Gastrocnemius medialis (tissue), 4 donors: ENCODE measurements at places on chromosomes 2 and 18. TPM values are rescaled to one million over a fixed set of nuclear protein-coding genes. Genes with fewer than 3 reads are reported as not detected.

- no peak for DNase-seq
These were observed 76.9 kb downstream of the NCK2 start for GRCh38 chr2:105821428-105822125.

GRCh38 chr2:217331523-217332416 lies 471.9 kb upstream of the TNP1 start:
- DNase-seq: no peak

DNA sequence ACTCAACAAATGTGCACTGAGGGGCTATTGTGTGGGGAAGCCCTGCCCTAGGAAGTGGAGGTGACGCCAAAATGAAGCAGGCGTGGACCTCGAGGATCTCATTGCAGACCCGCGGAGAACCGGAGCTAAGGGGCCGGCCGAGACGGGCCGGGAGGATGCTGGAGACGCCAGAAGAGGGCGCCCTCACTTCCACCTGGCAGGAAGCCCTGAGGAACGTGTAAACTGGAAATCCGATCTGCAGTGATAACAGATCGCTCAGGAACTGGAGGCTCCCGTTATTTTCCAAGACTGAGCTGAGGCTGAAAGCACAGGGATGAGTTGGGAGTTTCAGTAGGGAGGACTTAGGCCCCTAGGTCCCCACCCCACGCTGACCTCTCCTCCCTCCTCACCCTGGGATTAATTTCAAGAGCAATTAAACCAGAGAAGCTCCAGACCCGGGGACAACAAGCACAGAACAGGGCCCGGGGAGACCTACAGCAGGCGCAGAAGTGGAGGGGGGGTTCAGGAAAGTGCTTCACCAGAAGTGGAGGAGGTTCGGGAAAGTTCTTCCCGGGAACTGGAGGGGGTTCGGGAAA lies 7.7 kb upstream of the COL6A3 start:
- peak; percentile 74 for DNase-seq

- no peak for DNase-seq
These were observed 165.4 kb upstream of the SPOPL start for GRCh38 chr2:138336146-138336545.

The ABCG5 gene
- not detected for total RNA-seq

GRCh38 chr18:48580782-48581181 lies 42.0 kb downstream of the CTIF start:
- DNase-seq: no peak

The CTAGE1 gene
- not detected for total RNA-seq

The RASGRP3 gene
- total RNA-seq: 10.0 TPM

DNA sequence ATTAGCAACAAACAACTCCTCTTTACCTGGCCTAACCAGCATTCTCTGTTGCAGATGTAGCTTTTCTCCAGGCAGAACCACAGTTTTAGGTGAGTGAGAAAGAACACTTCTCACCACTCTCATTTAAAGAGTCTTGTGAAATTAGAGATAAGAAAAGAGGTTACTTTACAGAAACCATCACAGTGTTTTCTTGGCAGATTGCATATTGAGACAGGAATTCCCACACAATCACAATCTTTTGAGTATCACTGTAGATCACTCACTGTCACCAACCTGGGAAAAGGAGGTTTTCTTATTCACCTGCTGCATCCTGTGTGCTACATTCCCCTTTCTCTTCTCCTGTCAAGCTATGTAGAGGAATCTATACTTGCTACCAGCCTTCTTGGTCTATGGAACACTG lies 574.6 kb downstream of the SLC4A3 start:
- no peak for DNase-seq

GRCh38 chr18:2683055-2683454 lies 27.5 kb downstream of the SMCHD1 start:
- DNase-seq: no peak

The TWIST2 gene
- 9.3 TPM for total RNA-seq

The UGT1A4 gene
- total RNA-seq: not detected

GRCh38 chr18:56246916-56247315 lies 391.5 kb downstream of the TXNL1 start:
- no peak for DNase-seq

GRCh38 chr18:9925369-9925768 lies 11.6 kb downstream of the VAPA start:
- no peak for DNase-seq

GRCh38 chr2:11512431-11512830 lies 21.4 kb upstream of the GREB1 start:
- no peak for DNase-seq

DNA sequence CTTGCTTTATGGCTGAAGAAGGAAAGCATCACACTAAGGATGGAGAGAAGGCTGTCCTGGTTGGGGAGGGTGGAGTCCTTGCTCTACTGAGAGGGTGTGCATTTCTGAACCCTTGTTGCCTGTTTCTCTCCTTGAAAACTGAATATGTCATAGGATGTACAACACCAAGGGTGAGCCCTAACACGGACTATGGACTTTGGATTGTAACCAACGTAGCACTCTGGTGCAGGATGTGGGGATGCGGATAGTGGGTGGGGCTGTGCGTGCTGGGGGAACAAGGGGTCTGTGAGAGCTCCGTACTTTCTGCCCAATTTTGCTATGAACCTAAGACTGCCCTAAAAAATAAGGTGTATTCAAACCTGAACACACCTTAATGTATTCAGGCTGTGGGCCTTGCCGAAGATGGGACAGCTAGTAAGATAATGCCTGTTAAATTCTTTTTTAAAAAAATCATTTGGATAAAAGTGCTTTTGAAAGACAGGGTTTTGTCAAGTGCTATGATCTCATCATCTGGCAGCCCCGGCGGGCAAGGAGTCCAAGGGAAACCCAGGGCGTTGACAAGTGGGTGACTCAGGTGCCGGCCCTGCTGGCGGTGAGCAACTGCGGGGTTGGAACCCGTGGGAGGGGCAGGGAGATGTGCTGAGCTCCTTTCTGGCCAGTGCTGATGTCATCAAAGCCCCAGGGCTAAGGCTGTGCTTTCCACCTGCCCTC lies 54.0 kb downstream of the GATA6 start:
- DNase-seq: peak; percentile 9

The TRIB2 gene
- 12.6 TPM for total RNA-seq

- no peak for DNase-seq
These were observed 151.3 kb downstream of the NR4A2 start for GRCh38 chr2:156181208-156181607.

The STARD6 gene
- total RNA-seq: not detected

The GALM gene
- 16.9 TPM for total RNA-seq

- no peak for DNase-seq
These were observed 90.0 kb upstream of the ATL2 start for GRCh38 chr2:38466876-38467767.
